ENCODE measurements at places on chromosomes 6 and 20.
A peak's percentile ranks its signal among the peaks of the same experiment; 100 is the strongest.

GRCh38 chr6:17417817-17418216 lies 24.4 kb downstream of the CAP2 start:
- DNase-seq: peak; percentile 72

DNA sequence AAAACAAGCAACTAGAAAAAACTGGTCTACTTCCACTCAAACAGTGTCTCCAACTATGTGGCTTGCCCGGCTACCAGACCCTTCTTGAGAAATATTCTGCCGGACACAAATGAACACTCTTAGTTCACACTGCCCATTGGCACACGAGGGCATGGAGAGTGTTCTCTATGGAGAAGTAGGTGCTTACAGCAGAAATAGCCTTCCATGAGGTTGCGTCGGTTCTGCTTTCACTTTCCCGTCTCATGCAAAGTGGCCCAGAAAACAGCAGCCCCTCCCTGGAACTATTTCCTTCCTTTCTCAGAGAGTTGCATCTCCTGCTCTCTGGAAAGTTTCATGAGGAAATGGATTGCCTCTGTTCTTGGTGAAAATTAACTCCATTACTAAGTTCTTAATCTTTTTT lies 9.5 kb upstream of the HLA-DOA start:
- no peak for DNase-seq

- no peak for DNase-seq
Observed at GRCh38 chr20:51979226-51979625, 176.9 kb upstream of the SALL4 start.

DNA sequence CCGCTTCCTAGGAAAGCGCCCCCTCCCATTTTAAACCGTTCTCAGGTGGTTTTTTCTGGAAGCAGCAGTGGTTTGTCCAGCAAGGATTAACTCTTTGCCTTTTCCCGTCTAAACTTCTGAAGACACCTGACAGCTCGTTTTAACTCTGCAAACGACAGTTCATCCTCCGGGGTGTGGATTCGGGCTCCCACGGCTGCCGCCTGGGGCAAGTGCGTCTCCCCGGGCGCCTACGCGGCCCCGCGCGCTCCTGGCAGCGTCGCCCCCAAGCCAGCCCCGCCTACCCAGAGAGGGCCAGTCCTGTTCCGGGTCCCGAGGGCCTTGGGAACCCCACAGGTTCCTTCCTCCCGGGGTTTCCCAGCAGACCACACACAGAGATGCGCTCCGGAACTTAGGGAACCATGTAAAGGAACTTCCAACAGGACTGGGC lies 54.4 kb downstream of the PRR18 start:
- DNase-seq: peak; percentile 68

- peak; percentile 67 for DNase-seq
Observed at GRCh38 chr20:45592574-45593189, 13.6 kb upstream of the WFDC8 start.

DNA sequence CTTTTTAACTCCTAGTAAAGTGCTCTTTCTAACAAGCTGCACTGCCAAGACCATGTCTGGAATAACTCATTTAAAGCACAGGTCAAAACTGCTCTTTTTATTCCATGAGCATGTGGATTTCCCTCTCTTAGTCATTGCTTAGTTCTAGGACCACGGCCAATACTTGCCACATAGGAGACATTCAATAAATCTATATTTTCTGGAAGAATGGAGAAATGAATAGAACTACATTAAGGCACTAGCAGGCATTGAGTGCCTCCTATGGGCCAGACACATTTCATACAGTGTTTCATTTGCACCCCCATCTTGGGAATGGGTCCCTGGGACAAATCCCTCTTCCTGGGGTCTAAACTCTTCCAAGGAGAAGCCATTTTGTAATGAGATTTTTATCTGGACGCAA lies 552.8 kb upstream of the CITED2 start:
- no peak for DNase-seq

DNA sequence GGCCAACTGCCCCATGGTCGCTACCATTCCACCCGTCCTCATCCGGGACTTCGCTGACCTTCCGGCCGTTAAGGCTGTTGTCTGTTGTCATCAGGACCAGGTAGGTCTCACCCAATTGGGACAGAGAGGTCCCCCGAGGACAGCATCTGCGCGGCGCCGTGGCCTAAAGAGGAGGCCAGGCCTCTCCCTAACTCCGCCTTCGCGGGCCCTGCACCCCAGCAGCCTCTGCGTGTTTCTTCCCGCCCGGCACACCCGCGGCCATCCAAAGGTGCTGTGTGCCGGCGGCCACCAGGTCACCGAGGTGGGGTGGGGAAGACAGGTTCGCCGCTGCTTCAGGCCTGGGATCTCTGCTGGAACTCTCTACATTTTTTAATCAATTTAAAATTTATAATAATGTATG lies 9.0 kb downstream of the OR2W1 start:
- DNase-seq: no peak

GRCh38 chr20:50360218-50360672 lies 149.9 kb upstream of the PTPN1 start:
- DNase-seq: no peak

GRCh38 chr20:48738399-48739304 lies 89.1 kb downstream of the PREX1 start:
- no peak for DNase-seq

DNA sequence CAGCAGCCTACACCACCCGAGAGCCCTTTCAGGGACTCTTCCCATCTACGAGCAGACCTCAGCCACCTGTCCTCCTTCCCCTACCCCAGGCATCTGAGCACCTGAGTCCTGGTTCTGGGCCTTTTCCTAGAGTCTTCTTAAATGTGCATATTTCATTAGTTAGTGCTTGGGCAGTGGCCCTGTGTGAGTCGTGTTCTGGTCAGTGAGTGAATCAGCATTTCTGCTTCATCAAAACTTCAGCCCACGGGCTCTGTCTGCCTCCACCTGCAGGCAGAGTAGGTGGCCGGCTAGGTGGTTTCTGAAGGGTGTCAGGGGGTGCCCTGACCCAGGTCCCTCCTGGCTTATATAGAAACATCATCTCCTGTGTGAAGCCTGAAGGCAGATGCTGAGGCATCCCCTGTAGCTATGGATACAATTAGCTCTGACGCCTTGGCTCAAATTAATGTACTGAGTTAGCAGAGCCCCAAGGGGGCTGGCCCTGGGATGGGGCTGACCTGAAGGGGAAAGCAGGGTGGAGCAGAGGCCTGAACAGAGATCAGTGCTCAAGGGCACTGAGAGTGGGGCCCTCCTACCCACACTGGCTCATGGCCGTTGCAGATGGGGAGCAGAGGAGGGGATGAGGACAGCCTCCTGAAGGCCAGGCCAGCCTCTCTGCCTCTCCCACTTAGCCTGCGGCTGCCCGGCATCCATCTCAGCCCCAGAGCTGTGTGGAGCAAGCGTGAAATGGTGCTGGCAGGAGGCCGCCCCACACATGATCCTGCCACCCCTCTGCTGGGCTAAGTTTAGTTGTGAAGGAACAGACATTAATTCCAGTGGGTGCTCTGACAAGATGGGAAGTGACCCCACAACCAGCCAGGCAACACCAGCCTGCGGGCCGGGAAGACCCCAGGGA lies 13.6 kb downstream of the IP6K3 start:
- no peak for DNase-seq

DNA sequence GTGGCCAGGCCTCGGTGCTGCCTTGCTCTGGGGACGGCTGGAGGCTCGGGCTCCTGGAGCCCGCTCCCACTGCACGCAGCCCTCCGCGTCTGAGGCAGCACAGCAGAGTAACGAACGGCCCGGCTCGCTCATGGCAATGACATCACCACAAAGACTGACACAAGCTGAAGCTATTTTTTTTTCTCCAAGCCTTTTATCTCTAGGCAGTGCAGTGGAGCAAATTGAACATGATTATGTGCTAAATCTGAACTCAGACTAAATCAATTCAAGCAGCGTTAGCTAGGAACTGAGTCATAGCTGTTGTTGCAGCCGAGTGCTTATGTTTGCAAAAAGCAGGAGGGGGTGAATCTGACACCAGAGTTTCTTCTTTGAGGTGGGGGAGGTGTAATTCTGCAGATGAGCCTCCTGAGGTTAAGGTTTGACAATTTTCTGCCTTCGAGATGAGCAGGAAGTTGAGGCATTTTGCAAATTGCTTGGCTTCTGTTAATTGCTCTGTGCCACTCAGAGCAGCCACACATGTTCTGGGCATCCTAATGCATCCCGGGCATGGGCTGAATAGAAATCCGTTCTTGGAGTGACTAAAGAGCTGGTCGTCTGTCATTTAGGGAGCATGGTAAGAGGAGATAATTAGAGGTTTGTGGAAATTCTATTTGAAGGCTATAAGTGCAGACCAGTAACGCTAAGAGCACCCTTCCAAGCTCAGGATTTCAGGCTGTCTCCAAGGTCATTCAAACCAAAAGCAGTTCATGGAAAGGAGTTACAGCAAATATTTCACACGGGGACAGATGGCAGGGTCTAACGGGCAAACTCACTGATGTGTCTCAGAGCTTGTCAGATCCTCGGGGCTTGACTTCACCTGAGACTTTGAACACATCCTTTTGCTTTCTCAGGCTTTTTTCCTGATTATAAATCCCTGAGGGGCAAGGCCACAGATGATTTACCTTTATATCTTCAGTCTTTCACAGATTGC lies 155.1 kb upstream of the ENPP5 start:
- peak; percentile 1 for DNase-seq

DNA sequence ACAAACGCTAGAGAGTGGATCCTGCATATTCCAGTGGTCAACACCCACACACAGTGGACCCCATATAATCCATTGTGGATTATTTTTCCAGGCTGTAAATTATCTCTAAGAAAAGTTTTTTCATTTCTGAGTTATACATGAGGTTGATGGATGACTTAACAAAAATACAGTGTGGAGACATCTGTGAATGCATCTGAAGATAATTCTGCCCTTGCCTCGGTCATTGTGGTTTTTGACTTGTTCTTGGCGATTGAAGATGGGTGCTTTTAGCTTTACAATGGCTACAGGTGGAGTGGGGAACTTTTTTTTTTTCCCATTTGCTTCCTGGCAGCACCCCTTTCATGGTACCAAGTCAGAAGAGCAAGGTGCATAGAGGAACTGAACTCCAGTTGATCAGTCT lies 242.7 kb downstream of the MYLK4 start:
- no peak for DNase-seq

- no peak for DNase-seq
Observed at GRCh38 chr6:110882824-110883554, 8.4 kb downstream of the AMD1 start.

- DNase-seq: no peak
Observed at GRCh38 chr6:32216285-32216684, 7.6 kb downstream of the NOTCH4 start.

DNA sequence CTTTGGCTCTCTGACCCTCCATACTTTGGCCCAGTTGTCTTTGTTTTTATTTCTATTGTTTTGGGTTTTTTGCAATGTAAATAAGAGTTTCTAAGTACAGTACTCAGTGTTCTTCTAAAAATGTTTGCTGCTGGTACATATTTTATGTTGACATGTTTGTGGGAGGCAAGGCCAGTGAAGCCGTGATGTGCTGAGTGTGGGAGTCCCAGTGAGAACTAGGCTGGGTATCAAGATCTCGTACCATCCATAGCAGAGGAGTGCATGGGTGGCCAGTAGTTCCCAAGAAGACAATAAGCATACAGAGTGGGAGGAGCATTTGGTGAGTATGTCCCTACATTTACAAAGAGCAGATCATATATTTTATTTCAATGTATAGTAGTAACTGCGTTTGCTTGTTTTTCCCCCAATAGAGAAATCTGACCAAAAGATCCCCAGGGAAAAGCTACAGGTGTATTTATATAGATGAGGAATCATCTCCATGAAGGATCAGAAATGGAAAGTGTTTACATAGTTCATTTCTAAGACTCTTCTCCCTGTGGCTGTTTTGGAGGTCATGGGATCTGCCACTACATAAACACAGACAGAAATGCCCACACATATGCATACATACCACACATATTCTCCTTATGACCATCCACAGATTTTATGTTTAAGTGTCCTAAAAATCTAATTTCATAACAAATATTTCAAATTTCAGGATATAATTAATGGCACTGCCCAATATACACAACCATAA lies 285.9 kb downstream of the ALDH8A1 start:
- no peak for DNase-seq

- no peak for DNase-seq
Observed at GRCh38 chr6:90087106-90087833, 193.0 kb downstream of the GJA10 start.

DNA sequence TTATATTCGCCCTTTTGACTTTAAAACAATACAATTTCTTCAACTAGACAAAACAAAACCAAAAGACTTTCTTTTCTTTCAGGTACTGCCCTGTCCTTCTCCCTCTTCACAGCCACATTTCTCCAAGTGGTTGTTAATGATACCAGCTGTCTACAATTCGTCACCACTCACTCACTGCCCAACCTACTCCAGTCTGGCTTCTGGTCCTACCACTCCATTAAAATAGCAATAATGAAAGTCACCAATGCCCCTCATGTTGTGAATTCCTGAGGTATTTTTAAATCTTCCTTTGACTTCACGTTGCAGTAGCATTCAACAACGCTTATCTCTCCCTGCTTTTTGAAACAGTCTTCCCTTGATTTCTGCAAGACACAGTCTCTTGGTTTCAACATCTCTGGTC lies 11.6 kb upstream of the MAN1A1 start:
- DNase-seq: no peak

DNA sequence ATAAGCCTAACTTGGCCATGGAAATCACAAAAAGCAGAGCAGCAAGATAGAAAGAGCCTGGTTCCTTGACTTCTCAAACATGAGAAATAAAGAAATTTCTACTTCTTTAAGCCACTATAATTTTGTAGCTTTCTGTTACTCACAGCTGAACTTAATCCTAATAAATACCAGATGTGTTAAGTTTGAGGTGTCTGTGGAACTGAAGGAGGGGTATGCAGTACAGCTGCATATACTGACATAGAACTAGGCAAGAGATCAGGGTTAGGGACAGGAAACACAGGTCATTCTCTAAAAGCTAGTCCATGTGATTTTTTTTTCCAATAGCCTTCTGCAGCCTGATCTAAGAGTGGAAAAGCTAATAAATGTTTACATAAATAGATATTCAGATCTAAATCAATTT lies 123.9 kb downstream of the COL12A1 start:
- DNase-seq: no peak

- DNase-seq: no peak
Observed at GRCh38 chr20:45842169-45842812, 8.7 kb downstream of the SNX21 start.

DNA sequence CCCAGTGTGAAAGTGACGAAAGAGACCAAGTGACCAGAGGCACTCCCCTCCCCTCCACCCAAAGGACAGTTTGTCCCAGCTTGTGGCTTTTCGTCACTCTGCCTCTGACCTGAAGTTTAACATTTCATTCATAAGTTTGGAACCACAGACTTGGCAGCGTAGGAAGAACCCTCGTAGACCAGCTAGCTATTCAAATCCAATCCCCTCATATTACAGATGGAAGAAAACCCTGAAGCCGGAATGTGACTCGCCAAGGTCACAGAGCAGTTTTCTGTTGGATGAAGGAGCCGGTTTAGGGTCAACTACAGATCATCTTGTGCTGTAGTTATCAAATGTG lies 3.9 kb upstream of the SYS1 start:
- DNase-seq: no peak

Measured in neural progenitor cell (in vitro differentiated cells).